GM12878 (cell line): ENCODE measurements at places on chromosomes 6 and 20. TPM values are rescaled to one million over a fixed set of nuclear protein-coding genes. Genes with fewer than 3 reads are reported as not detected.
A peak's percentile ranks its signal among the peaks of the same experiment; 100 is the strongest.

DNA sequence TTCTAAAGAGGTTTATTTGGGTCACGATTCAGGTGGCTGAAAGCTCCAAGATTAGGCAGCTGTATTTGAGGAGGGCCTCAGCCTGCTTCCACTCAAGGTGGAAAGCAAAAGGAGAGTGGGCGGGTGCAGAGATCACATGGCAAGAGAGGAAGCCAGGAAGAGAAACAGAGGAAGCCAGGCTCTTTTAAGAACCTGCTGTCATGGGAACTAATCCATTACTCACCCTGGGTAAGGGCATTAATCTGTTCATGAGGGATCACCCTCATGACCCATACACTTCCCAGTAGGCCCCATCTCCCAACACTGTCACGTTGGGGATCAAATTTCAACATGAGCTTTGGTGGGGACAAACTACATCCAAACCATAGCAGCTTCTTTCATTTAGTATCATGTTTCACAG lies 53.9 kb downstream of the DHX35 start:
- DNase-seq = no peak

CST2 gene
- total RNA-seq = not detected in 2 replicates

- DNase-seq = no peak
These were observed 20.6 kb downstream of the SLC2A12 start for GRCh38 chr6:134031696-134032255.

- DNase-seq = peak; percentile 56
These were observed 49.5 kb downstream of the KCNS1 start for GRCh38 chr20:45051204-45052060.

GRCh38 chr6:65707126-65707826 lies at the start of gene EYS:
EYS (minus strand) TSS chr6:65707226; CDS start chr6:65495410, 211,816 bp downstream.
- no peak for DNase-seq

- DNase-seq = no peak
These were observed 160.4 kb downstream of the BTBD9 start for GRCh38 chr6:38479331-38479730.

- no peak for DNase-seq
These were observed 41.9 kb downstream of the KIF13A start for GRCh38 chr6:17945575-17945974.

DNA sequence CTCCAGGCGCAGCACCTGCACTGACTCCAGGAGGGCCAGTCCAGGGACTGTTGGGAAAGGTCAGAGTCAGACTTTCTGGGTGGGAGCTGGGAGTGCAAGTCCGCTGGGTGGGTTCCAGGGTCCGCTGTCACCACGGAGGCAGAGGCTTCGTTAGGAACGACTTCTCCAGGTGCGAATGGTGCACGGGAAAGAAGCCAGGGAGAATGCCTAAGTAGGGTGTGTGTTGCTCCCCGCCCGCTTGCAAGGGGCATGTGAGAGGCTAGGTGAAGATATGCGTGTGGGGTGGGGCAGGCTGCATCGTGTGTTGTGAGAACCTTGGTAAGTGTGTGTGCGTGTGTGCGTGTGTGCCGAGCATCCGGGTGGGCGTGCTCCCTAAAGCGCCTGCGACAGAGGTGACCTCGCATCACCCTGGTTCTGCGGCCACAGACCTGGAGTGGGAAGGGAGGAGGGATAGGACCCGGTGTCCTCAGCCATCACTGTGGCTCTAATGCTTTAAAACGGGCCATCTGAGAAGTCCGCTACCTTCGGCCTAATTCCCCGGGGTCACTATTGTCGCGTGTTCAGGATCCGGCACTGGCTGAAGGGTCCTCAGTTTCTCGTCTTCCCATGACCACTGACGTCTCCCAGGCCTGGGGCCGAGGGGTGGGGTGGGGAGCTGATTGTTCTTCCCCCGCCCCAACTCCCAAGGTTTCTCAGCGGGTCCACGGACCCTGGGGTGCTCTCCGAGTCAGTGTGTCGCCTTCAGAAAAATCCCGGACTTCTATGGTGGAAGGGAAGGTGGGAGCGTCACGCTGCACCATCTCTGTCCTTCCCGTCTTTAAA lies 6.1 kb downstream of the SLC32A1 start:
- DNase-seq = no peak

GRCh38 chr20:59836767-59837166 lies 96.7 kb downstream of the SYCP2 start:
- DNase-seq = no peak

- no peak for DNase-seq
These were observed 82.8 kb downstream of the MLIP start for GRCh38 chr6:54194067-54194466.

GRCh38 chr6:35432291-35432690 lies 19.8 kb upstream of the FANCE start:
- DNase-seq = no peak

ZNF322 gene
- total RNA-seq = 17.9 and 19.1 TPM in 2 replicates

GRCh38 chr6:11317885-11318771 lies 85.7 kb upstream of the NEDD9 start:
- DNase-seq = no peak

DNA sequence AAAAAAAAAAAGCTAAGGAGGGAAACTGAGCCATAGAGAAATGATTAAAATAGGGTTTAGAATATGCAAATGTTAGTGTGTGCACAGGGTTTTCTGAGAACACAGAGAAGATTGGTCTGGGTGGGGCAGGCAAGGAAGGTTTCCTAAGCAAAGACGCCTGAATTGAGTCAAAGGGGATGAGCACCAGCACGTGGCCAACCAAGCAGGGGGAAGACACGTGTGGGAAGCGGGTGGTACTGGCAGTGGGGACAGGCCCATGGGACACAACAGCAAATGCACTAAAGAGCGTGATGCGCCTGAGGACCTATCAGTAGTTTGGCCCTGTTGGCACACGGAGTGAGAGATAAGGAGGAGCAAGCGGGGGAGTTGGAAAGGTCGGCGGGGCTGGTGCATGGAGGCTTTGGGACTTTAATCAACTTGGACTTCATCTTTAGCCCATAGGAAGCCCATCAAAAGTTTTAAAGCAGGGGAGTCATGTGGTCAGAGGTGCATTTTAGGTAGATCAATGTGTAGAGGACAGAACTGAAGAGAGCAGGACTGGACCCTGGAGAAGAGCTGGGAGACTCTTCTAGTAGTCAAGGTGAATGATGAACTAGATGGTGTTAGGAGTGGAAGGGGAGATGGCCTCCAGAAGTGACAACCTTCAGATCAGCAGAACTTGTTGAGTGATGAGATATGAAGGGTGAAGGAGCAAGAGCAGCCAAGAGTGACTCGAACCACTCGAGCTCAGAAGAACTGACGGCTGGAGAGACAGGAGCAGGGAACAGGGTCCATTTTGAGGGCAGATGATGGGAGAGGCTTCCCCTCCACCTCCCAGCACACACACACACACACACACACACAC lies 40.2 kb upstream of the MAP3K4 start:
- DNase-seq = no peak

DNA sequence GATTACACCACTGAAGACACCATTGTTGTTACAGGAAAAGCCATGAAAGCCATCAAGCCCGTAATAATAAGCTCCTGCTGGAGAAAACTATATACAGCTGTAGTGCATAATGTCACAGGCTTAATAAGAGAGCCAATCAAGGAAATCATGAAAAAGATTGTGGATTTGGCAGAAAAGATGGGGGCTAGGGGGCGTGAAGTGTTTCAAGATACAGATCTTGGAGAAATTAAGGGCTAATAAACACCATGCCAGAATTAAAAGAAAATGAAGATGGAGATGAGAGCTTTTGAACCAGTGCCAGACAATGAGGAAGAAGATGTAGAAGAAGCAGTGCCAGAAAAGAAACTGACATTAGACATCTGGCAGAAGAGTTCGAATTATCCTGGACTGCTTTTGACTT lies 43.2 kb upstream of the DTNBP1 start:
- no peak for DNase-seq

TCF21 gene
- total RNA-seq = 0.08 TPM in 1 of 2 replicates, not detected in the other

DNA sequence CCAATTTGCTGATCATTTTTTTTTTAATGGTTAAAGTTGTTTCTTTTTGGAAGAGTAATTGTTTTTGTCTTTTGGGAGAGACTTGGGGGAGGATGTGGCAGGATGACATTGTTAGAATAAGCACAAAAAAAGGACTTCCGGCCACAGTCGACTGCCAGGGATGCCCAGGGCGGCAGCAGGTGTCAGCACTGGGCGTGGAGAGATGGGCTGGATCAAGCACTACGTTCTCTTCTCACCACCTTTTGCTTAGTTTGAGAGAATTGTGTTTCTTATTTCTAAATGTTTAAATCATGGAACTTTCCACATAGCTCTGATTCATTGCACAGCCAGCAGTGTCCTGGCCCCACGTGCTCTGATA lies 104.6 kb upstream of the FRMD1 start:
- no peak for DNase-seq

GSTA3 gene
- not detected in 2 replicates for total RNA-seq
